Activated CD4-positive, alpha-beta memory T cell treated with anti-CD3 and anti-CD28 coated beads for 36 hours (primary cell): ENCODE measurements at places on chromosomes 5 and 9. TPM values are rescaled to one million over a fixed set of nuclear protein-coding genes. Genes with fewer than 3 reads are reported as not detected.

GRCh38 chr9:134743853-134744252 lies 102.2 kb downstream of the COL5A1 start:
- DNase-seq: no peak

TAF1L gene
- total RNA-seq: 0.05 TPM

DNA sequence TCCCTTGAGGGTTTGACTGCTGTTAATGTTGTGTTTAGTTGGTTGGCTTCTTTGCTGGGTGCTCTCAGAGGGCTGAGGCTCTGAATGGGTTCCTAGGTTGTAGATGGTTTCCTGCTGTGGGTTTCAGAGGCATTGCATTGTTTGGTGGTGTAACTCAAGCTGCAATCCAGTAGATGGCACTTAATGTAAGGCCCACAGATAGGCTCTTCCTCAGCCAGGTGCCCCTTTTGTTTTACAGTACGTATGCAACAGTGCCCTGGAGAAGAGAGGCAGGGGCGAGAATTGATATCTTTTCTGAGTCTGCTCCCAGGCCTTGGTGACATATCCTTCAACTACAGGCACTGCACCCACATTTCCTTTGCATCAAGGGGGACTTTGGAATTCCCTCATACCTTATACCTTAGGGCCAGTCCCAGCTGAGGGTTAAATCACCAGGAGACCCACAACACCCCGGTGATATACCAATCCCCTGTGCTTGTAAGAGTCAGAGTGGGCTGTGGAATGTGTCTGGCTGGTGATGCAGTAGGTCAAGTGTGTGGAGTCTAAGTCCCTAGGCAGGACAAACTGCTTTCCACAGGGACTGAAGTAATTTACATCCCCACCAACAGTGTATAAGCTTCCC lies 7.0 kb upstream of the UGT3A2 start:
- DNase-seq: no peak

DNA sequence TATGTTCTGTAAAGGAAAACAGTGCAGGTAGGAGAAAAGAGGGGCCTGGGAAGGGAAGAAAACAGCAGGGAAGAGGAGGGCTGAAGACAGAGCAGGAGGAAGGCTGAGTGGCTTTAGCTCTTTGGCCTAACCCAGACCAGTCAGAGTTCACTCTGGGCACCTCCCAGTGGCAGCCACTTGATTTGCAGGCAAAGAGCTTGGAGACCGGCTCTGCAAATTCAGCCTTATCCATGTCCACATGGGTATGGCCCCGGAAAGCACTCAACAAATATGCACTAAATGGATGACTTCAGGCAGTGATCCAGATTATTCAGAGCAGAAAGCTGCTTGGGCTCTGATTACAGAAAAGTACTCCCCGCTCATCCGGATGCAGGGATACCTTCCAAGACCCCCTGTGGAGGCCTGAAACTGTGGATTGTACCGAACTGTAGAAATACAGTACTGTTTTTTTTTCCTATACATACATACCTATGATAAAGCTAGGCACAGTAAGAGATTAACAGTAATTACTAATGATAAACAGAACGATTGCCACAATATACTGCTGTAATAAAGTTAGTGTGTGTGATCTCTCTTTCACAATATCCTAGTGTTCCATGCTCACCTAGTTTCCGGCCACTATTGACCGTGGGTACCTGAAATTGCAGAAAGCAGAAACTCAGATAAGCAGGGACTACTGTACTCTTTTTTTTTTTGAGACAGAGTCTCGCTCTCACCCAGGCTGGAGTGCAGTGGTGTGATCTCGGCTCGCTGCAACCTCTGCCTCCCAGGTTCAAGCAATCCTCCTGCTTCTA lies 4.6 kb upstream of the RNU6ATAC start:
- DNase-seq: no peak

GRCh38 chr9:77892955-77893514 lies 138.6 kb downstream of the GNAQ start:
- DNase-seq: no peak

GRCh38 chr9:38375572-38375963 lies 16.9 kb upstream of the ALDH1B1 start:
- DNase-seq: no peak

DNA sequence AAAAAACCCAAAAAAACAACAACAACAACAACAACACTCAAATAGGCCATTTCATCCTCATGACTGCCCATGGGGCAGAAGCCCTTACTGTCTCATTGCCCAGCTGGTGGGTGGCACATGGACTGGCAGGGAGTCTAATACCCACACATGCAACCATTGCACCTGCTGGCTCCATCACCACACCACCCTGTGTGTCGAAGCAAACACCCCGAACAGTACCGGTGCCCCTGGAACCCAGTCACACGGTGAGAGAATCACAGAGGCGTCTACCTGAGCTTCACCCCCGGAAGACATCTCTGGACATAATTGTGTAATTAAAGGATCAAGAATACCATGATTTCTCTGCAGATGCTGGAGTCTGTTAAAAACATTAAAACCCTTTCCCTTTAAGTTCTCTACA lies 6.5 kb downstream of the PAEP start:
- DNase-seq: no peak

GRCh38 chr9:17783227-17783626 lies 204.4 kb downstream of the SH3GL2 start:
- DNase-seq: no peak

DNA sequence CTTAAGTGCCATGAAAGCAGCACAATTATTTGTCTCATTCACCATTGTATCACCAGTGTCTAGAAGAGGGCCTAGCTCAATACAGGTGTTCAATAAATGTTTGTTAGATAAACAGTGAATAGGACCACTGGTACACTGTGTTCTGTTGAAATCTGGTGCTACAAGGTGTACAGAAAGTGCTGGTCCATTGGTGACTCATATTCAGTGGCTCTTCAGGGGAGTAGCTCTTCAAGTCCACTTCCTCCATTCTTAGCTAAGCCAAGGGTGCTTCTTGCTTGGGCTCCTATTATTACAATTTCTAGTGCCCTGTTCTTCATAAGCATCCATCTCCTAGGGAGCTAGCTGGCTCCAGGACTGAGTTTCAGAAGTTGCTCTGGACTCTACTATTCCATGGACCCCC lies 6.4 kb upstream of the FCHO2 start:
- no peak for DNase-seq

DNA sequence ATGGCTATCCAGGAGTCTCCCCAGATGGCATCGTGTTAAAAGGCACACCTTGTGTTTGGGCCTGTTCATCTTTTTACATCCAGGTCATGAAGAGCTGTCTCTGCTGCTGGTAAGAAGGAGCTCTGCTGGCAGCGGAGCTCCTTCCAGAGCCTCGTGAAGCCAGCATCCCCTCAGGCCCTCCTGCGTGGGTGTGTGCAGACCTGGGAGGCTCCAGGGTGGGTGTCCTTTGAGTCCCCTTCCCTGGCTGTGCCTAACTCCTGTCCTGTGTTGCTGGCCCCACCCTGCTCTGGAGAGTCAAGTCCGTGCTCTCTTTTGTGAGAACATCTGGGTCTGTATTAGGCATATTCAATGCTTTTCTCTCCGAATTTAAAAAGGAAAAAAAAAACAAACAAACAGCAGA lies 149.6 kb upstream of the IRX2 start:
- DNase-seq: no peak

- DNase-seq: no peak
These were observed 450.1 kb upstream of the ACTBL2 start for GRCh38 chr5:57932761-57933160.

DNA sequence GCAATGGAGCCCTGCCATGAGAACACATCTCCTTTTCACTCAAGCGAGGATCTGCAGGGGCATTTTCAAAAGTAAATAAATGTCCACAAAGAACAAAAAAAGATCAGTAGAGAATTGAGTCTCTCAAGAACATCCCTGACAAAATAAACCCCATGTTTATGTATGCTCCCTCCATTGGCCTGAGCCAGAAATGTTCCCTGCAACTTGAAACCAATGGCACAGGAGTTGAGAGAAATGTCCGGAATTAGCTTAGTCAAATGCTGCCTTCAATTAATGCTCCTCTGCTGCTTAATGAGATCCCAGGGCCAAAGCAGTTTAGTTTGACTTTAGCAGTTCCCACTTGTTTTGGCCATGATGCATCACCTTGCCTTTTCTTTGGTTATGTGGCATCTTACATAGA lies 238.3 kb downstream of the EBF1 start:
- DNase-seq: no peak

DNA sequence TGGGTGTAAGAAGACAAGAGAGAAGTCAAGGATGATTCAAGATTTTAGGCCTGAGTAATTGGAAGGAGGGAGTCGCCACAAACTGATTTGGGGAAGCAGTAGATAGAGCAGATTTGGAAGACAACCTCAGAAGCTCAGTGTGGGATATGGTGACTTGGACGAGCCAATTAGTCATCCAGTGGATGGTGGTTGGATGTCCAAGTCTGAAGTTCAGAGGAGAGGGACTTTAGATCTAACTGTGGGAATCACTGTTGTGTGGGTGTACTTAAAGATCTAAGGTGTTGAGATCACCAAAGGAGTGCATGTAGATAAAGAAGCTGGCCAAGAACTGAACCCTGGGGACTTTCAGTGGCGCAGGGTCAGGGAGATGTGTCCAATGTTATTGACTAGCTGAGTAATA lies 2.2 kb downstream of the IDNK start:
- no peak for DNase-seq

RGS7BP gene
- not detected for total RNA-seq

FOXD4L3 gene
- not detected for total RNA-seq

MYO10 gene
- 0.34 TPM for total RNA-seq

DNA sequence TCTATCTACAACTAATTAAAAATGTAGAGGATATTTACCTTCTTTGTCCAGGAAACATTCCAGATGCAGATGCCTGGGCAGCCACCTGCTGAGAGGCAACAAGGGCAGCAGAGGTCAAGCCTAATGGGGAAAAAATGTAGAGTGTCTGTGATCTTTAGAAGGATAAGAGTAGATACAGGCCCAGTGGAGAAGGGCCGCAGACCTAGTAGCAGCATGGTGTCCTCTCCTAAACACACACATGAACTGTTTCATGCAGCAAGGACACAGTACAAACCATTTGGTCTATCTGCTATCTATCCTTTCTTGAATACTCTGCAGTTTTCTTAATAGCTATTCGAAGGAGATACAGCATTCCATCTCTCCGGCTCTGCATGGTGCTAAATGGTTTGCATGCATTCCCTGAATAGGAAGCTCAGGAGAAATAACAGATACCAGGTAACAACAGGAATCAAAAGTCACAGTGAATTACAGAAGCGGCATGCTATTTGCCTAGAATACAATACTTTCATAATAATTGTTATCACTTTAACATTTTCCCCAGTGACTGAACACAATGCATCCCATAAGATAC lies 107.3 kb downstream of the ZNF608 start:
- no peak for DNase-seq

DNA sequence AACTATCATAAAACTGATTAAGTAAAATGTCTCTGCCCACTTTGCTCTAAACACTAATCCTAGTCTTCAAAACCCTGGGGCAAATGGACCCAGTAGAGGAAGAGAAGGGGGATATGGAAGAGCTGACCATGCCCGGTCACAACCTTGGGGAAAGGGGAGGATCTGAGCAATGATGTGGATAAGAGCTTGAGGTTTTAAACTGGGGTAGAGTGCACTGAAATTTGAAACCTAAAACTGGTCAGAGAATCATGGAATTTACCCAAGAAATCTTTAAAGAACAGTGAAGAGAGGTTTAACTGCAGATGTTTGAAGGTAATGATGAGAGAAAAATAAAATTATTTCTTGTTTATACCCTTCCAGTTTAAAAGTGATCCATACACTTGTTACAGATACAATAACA lies 110.8 kb downstream of the MRPS30 start:
- no peak for DNase-seq

DNA sequence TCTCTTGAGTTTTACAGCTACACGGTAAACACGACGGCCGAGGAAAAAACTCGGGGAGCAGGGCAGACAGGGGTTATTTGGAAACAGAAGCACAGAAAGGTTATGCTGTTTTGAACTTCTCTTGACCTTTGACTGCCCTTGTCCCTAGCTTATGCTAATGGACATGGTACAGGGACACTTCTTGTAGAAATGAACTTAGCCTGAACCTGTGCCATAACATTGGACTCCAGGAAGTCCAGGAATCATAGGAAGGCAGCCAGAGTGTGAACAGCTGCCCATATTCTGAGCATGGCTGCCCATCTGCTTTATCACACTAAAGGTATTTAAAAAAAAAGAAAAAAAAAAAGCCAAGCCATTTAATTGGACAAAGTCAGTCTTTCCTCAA lies 46.1 kb downstream of the NR6A1 start:
- no peak for DNase-seq

RASEF gene
- total RNA-seq: not detected

DNA sequence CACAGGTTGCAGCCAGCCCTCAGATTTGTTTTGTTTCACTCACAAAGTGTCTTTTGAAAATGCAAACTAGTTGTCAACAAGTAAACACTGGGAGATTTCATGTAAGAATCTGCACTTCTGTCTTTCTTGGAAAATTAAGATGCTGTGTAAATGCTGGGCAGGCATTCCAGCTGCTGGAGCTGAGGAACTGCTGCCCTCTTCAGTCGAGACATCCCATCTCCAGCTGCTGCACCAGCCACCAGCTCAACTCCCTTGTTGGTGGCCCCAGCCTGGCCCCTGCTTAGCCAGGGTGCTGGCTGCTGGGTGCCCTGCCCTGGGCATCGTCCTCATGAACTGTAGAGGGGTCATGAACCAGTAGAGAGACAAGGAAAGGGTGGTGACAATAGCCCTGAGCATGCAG lies 33.1 kb upstream of the AFAP1L1 start:
- DNase-seq: no peak

DNA sequence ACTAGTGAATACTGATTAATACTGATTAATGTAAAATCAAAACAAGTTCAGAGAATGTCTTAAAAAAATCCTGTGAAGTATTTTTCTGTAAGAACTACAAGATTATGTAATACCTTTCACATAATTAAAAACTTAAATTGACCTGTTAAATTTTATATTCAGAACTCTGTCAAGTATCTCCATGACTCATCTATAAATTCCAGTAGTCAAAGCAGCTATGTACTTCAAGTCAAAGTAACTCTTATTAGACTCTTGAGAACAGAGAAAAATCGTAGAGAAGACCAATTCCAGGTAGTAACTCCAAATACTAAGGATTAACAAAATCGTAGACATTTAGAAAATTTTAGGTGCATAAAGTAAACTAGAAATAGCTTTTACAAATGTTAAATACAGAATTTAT lies 77.1 kb downstream of the HOMER1 start:
- no peak for DNase-seq

- no peak for DNase-seq
These were observed 123.6 kb upstream of the SLC1A3 start for GRCh38 chr5:36482812-36483211.

PCDHGC4 gene
- total RNA-seq: not detected

TESK1 gene
- total RNA-seq: 31.0 TPM

DNA sequence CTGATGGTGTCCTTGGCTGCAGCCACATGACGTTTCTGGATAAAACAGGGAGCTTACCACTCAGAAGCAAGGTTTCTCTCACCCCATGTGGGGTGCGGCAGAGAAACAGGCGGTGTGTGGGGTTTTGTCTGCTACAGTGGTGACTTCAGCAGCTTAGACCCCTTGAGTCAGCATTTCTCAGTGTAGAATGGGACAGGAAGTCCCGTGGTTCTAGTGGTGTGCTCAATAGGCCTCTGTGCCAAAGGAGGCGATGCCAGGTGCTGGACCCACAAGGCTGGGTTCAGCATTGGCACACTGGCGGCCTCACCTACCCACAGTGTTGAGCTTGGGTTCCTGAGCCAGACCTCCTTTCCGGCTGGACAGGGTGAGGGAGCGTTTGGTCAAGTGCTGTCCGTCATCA lies 125.2 kb upstream of the SMIM23 start:
- DNase-seq: no peak

IGFBPL1 gene
- not detected for total RNA-seq

GRCh38 chr5:67196537-67197059 lies at the start of gene CD180:
Gene CD180 (minus strand): TSS chr5:67196799. CDS start chr5:67196641, 158 bp downstream.
- DNase-seq: no peak
